Brain pericyte (primary cell): ENCODE measurements at places on chromosomes 12 and 14.

DNA sequence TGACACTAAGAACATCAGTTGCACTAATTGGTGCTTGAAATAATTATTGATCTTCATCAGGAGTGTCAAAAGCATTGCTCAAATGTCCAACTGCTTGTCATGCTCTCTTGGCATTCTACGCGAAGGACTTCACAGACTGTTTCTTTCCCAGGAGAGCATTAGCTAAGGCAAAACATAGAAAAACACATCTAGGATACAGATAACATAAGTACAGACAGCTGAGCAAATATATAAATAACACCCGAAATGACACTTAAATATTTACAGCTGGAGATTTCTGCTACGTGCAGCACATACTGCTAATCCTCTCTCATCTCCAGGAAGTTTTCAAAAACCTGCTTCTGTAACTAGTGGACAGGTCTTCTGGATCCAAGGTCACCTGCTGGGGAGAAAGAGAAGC, 120.0 kb upstream of the PRMT8 start:
- DNase-seq, result no peak

- DNase-seq, result no peak
These were observed 76.9 kb upstream of the SFSWAP start for GRCh38 chr12:131634037-131634436.

GRCh38 chr12:54378796-54379397, 5.6 kb downstream of the ZNF385A start:
- DNase-seq, result no peak

- DNase-seq, result no peak
These were observed 87.9 kb upstream of the IGF1 start for GRCh38 chr12:102568276-102568675.

- no peak for DNase-seq
These were observed 290.5 kb downstream of the TMEM132D start for GRCh38 chr12:129613314-129613713.

GRCh38 chr12:10220398-10221077, 7.9 kb downstream of the GABARAPL1 start:
- DNase-seq, result no peak

GRCh38 chr14:45253754-45254310, 830 bp upstream of the MIS18BP1 start:
- DNase-seq, result no peak

DNA sequence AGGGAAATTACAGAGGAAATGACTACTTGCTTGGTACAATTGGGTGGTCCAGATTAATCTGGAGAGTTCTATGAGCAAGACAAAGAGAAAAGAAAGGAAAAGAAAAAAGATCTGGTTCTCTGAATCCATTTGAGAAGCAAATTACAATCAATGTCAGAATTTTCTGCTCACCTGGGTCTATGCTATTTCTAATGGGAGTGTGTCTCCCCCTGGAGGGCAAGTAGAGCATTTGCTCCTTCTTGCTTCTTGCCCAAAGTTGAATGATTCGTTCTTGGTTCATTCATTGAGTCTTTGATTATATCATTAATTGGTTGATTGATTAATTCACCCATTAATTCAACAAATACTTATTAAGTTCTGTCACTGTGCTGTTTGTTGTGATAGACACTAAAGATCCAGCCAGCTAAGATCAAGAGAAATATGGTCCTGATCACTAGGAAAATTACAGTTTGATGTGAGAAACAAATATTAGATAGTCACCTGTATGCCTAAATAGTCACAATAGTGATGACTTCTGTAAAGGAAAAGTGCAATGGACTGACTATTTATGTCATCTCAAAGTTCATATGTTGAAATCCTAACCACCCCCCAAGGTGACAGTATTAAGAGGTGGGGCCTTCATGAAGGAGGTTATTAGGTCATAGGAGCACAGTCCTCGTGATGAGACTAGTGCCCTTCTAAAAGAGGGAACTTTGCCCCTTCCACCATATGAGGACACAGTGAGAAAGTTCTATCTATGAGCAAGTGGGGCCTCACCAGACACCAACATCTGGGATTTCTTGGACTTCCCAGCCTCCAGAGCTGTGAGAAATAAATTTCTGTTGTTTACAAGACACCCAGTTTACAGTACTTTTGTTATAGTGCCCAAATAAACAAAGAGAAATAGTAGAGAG, 8.0 kb upstream of the ASB8 start:
- DNase-seq, result no peak

DNA sequence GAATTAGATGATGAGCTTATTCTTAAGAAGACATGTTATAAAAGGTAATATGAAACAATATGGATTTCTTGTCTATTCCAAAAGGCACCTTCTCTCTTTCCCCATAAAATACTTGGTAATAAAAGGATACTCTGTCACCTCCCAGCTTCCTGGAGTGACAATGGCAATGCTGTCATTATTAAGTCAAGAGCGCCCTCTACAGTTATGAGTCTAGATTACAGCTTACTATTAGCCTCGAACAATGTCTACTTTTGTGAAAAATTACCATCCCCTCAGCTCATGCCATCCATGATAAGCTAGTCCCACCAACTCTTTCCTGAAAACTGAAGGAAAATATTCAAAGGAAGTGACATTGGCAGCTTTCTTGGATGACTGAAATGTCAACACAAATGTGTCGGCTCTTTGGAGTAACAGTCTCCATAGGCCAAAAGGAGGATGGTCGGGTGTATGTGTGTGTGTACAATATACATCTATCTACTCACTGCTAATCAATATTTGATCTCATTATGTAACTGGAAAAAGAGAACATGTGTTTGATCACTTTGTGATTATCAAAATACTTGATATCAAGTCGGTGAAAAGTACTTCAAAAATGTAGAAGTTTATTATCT, 48.7 kb upstream of the CDKN3 start:
- no peak for DNase-seq

DNA sequence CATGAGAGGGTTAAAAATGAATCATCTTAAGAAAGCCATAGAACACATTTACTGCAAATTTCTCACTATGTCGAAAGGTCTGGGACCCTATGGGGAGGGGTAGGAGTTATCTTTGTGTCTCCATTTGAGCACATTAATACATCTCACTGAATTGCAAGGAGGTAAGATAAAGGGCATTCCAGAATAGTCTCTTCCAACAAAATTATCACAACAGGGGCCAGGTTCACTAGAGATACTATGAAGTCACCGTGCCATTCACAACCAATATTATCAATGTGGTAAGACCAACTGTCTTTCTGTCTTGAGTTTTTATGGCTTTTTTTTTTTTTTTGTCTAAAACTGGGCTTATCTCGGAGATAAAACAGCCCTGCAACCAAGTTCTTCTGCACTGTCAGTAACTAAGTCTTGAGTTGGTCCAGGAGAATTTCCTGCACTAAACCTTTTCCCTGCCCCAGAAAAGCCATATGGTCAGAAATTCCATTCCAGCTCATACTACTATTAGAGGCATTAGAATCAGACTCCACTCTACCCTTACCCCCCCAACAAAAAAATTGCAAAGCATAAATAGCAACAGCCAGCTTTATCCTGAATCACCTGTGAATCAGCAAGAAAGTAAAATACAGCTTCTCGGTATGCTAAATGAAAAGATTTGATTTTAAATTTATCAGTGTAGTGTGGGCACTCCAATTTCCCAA, 79.7 kb downstream of the PTPRR start:
- no peak for DNase-seq

- no peak for DNase-seq
These were observed 129.0 kb upstream of the ATXN7L3B start for GRCh38 chr12:74408601-74409166.

GRCh38 chr14:78173346-78174035, 3.3 kb downstream of the NRXN3 start:
- DNase-seq, result no peak

GRCh38 chr14:96592591-96593386, 90.6 kb downstream of the PAPOLA start:
- DNase-seq, result no peak

DNA sequence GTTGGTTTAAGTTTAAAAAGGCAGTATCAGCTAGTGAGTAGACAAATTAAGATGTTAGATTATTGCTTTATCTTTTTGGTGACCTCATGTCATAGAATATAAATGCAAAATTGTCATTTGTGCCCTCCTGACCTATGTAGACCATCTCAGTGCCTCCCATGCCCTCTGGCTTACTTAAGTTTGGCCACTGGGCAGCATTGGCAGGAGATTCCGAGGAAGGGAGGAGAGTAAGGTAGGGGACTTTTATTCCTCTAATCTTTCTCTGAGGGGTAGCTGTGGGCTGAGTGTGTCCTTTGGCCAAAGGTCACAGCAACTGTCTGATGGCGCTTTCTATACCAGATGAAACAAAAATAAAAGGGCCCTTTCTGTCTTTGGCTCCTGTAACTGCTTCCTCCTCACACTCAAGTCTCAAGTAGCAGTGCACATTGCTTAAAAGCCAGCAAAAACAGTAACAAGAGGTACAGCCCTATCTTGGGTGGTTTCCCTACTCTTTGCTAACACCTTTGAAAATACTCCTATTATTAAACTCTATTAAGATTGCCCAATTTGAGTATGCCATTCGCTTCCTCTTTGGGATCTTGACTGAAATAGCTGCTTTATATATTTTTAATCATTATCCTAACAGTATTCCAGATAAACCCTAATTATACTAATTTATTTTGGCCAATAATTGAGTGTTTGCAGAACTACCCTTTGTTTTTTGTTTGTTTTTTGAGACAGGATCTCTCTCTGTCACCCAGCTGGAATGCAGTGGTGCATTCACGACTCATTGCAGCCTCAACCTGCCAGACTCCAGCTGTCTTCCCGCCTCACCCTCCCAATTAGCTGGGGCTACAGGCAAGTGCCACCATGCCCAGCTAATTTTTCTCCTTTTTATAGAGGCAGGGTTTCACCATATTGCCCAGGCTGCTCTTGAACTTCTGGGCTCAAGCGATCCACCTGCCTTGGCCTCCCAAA, 56.5 kb upstream of the KCNH3 start:
- no peak for DNase-seq

DNA sequence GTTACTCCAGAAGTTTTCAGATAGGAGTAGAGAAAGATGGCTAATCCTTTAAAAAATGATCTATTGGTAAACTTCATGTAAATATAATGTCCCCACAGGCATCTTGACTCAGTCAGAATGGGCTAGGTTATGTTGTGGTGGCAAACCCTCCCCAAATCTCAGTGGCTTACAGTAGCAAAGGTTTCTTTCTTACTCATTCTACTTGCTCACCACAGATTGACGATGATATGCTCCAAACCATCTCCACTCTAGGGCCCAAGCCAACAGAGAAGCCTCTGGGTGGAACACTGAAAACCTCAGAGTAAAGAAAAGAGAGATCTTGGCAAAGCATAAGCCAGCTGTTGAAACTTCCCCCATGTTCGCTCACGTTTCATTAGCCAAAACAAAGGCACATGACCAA, 146.4 kb downstream of the EMP1 start:
- no peak for DNase-seq

GRCh38 chr12:94152292-94153078, 4.1 kb downstream of the PLXNC1 start:
- DNase-seq, result no peak

DNA sequence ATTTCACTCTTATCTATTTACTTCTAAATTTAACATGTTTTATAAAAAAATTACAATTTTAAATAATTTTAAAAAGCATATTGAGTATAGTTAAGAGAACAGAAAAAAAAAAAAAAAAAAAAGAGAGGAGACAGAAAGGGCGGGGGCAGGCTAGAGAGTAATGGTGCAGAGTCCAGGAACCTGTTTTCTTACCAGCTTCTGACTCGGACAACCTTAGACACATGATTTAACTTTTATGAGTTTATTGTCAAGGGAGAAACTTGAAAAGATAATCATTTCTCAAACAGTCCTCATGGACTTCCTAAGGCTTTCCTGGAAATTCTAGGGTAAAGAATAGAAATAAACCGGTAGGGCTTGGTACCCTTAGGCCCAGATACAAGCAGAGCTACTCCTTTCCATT, 84.3 kb downstream of the RPS6KA5 start:
- no peak for DNase-seq

DNA sequence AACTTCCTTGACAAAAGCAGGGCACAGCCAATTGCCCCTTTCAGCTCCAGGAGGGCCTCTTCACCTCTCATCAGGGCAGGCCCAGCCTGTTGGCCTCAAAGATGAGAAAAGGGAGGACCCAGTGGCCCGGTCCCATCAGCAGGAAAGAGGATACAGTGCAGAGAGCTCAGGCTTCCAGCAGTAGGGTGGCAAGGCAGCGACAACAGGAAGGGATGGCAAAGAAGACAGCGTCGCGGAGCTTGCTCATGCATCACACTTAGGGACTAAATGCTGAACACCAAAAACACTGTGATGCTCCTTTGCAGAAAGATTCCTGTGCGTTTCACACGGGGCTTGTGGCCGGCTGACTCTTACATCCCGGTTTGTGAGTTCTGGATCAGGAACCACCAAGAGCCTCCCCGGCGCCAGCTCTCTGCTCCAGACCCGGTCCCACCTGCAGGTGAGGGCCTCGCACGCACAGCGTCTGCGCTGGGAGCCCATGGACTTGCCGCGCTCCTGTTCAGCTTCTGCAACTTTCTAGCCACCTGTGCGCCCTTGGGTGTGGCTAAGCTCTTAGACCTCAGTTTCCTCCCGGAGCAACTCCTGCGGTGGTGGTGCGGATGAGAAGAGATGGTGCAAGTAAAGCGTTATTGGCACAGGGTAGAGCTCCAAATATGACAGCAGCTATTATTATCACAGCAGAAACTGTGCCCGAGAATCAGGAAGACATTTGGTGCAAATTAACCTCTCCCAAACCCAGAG, 15.3 kb upstream of the BCL7A start:
- no peak for DNase-seq

GRCh38 chr14:85308531-85309300, 221.2 kb upstream of the FLRT2 start:
- no peak for DNase-seq

- DNase-seq, result no peak
These were observed 24.8 kb downstream of the KLC1 start for GRCh38 chr14:103653805-103654204.

DNA sequence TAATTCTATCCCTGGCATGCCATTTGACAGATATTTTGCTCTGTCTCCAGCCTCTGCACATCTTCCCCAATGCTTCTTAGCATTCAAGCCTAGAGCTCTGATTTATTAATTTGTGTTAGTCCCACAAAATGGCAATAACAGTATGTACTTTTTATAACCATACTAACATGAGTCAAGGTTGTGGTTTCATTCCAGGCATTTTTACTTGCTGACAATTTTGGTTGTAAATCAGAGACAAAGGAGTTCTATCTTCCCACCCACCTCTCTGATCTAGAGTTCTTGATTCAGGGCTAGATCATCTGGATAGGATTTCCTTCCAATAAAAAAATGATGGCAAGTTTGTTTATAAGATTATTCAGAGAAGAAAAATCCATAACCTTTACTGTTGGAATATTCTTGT, 18.5 kb upstream of the CISTR start:
- DNase-seq, result no peak
